T-cell (primary cell): ENCODE measurements at places on chromosomes 11 and 22. TPM values are rescaled to one million over a fixed set of nuclear protein-coding genes. Genes with fewer than 3 reads are reported as not detected.

- DNase-seq, result no peak
- H3K36me3 ChIP-seq, result no peaks in the 10 kb centered on the region
- no peak overlapping the region for H3K4me3 ChIP-seq
- H3K4me1 ChIP-seq, result no peaks in the 10 kb centered on the region
- no peaks in the 10 kb centered on the region for H3K27me3 ChIP-seq
Observed at GRCh38 chr11:39165021-39165420, 2294.4 kb downstream of the LRRC4C start.

DNA sequence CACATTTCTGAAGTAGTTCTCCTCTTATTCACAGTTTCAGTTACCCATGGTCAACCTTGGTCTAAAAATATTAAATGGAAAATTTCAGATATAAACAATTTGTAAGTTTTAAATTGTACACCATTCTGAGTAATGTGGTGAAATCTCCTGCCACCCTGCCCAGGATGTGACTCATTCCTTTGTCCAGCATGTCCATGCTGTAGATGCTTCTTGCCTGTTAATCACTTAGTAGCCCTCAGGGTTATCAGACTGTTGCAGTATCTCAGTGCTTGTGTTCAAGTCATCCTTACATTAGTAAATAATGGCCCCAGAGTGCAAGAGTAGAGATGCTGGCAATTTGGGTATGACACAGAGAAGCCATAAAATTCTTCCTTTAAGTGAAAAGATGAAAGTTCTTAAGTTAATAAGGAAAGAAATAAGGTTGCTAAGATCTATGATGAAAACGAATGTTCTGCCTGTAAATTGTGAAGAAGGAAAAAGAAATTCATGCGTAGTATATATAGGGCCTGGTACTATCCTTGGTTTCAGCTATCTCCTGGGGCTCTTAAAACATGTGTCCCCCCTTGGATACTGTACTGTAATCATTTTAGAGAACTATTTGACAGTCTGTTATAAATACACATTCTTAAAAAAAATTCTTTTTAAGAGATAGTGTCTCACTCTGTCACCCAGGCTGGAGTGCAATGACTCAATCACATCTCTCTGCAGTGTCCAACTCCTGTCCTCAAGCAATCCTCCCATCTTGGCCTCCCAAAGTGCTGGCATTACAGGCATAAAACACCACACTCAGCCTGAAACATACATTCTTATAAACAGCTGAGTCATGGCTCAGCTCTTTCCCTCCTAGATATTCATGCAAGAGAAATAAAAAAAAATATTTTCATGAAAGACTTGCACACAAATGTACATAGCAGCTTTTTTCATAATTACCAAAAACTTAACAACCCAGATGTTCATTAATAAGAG is 31.3 kb downstream of the MTNR1B start:
- no peaks in the 10 kb centered on the region for H3K36me3 ChIP-seq
- H3K27me3 ChIP-seq, result no peaks in the 10 kb centered on the region
- no peak for DNase-seq
- H3K4me1 ChIP-seq, result no peaks in the 10 kb centered on the region

GRCh38 chr11:124762105-124762623 is at the start of gene ESAM:
ESAM (minus strand) TSS chr11:124762290; CDS start chr11:124762154, 136 bp downstream.
- no peaks in the 10 kb centered on the region for H3K27me3 ChIP-seq
- peaks cover 55% of the 10 kb centered on the region for H3K4me1 ChIP-seq
- H3K27ac ChIP-seq, result no peak within 1 kb of the TSS
- H3K4me3 ChIP-seq, result peak within 1 kb of the TSS; percentile 64
- peak; percentile 60 for DNase-seq
- H3K36me3 ChIP-seq, result peaks cover 4% of the 10 kb centered on the region

Gene KCNJ1
- not detected for total RNA-seq

DNA sequence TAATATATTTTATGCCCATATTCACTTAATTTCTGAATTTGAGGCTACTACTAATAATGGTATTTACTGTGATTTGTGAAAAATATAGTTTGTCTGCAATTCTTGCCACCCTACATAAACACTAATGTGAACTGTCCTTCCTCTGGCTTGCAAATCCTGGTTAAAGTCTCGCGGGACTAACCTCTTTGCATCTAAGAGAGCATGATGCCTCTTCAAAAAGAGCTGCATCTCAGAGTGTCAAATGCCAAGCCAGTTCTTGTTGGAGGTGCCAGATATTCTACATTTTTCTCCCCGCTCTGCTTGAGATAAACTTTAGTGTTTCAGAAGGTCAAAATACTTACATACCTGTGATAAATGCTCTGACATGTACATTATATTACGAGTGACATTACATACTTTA is 2.1 kb downstream of the ARHGAP42 start:
- no peak overlapping the region for H3K4me3 ChIP-seq
- H3K27me3 ChIP-seq, result peaks cover 12% of the 10 kb centered on the region
- H3K4me1 ChIP-seq, result no peaks in the 10 kb centered on the region
- no peak for DNase-seq

DNA sequence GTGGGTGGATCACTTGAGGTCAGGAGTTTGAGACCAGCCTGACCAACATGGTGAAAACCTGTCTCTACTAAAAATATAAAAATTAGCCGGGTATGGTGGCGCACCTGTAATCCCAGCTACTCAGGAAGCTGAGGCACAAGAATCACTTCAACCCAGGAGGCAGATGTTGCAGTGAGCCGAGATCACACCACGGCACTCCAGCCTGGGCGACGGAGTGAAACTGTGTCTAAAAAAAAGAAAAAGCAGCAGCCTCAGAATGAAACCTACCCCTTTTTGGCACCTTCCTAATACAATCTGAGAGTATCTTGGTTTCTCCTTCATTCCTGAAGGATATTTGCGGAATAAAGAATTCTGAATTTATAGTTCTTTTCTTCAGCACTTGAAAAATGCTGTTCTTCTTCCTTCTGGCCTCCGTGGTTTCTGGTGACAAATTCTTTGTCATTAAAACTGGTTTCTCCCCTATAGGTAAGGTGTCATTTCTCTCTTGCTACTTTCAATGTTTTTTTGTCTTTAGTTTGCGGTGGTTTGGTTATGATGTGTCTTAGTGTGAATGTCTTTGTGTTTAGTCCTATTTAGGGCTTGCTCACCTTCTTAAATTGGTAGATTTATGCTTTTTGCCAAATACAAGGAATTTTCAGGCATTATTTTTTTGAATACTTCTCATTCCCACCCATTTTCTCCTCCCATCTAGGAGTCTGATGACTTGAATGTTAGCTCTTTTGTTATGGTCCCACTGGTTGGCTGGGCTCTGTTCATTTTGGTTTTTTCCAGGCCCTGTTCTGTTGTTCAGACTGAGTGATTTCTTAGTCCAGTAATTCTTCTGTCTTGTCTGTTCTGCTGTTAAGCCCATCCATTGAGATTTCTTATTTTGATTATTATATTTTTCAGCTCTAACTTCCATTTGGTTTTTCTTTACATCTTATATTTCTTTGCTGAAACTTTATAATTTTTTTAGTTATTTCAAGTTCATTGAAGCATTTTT is 15.4 kb downstream of the ASRGL1 start:
- no peaks in the 10 kb centered on the region for H3K27me3 ChIP-seq
- no peak overlapping the region for H3K4me3 ChIP-seq
- no peak for DNase-seq

Gene KRTAP5-11
- not detected for total RNA-seq

GRCh38 chr11:96254087-96254486 is 88.9 kb downstream of the MAML2 start:
- H3K4me3 ChIP-seq, result peak overlapping the region; percentile 29
- peaks cover 40% of the 10 kb centered on the region for H3K4me1 ChIP-seq
- no peaks in the 10 kb centered on the region for H3K27me3 ChIP-seq
- DNase-seq, result peak; percentile 57
- H3K36me3 ChIP-seq, result no peaks in the 10 kb centered on the region

Gene A4GALT
- total RNA-seq, result 0.60 TPM

DNA sequence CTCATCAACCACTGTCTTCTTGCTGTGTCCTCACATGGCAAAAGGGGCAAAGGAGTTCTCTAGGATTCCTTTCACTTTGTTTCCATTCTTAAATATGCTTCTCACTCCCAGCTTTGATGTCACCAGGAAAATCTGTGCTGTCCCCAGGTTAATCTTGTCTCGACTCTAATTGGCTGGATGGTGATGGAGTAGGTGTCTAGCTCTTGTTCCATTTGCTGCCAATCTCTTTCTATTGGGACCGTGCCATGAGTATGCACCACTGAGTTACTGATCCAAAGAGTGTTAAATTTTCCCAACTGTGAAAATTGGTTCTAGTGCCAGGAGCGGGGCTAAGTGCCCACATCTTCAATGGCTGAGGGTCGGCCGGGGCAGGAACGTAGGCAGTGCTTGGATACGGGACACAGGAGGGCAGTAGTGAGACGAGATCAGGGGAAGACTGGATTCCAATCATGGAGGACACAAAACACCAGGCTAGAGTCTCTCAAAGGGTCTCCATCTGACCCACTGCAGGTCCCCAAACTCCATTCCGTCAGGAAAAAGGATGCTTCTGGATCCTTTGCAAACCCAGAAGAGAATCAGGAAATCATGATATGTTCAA is 47.7 kb upstream of the CSNK2A3 start:
- no peak overlapping the region for H3K27ac ChIP-seq
- no peaks in the 10 kb centered on the region for H3K4me1 ChIP-seq
- no peak for DNase-seq
- H3K27me3 ChIP-seq, result peaks cover 23% of the 10 kb centered on the region
- no peak overlapping the region for H3K4me3 ChIP-seq

GRCh38 chr11:6646576-6646917 is 9.1 kb downstream of the DCHS1 start:
- no peak overlapping the region for H3K4me3 ChIP-seq
- no peak for DNase-seq
- peak overlapping the region; percentile 83 for H3K27ac ChIP-seq
- H3K36me3 ChIP-seq, result no peaks in the 10 kb centered on the region

GRCh38 chr11:118290923-118291322 is 13.6 kb upstream of the CD3E start:
- no peaks in the 10 kb centered on the region for H3K36me3 ChIP-seq
- H3K4me3 ChIP-seq, result no peak overlapping the region
- no peak overlapping the region for H3K27ac ChIP-seq
- no peaks in the 10 kb centered on the region for H3K27me3 ChIP-seq

Gene BIK
- total RNA-seq, result 2.6 TPM

Gene PGA5
- total RNA-seq, result not detected

- peak overlapping the region; percentile 53 for H3K27ac ChIP-seq
- peaks cover 24% of the 10 kb centered on the region for H3K4me1 ChIP-seq
- H3K4me3 ChIP-seq, result peak overlapping the region; percentile 98
Observed at GRCh38 chr11:68904248-68904847, 657 bp downstream of the IGHMBP2 start.

DNA sequence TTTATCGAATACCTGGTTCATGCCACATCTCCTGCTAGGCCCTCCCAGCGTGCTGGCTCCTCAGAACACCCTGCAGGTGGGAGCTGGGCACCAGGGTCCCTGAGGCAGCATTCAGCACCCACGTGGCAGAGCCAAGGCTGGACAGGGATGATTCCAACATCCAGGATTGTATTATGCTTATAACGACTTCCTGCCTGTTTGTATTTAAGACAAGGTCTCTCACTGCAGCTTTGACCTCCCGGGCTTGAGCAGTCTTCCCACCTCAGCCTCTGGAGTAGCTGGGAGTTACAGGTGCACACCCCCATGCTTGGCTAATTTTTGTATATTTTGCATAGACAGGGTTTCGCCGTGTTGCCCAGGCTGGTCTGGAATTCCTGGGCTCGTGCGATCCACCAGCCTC is 64.7 kb upstream of the WNT7B start:
- H3K36me3 ChIP-seq, result no peaks in the 10 kb centered on the region
- H3K4me1 ChIP-seq, result peaks cover 3% of the 10 kb centered on the region
- no peak overlapping the region for H3K4me3 ChIP-seq
- H3K27ac ChIP-seq, result no peak overlapping the region
- peaks cover 17% of the 10 kb centered on the region for H3K27me3 ChIP-seq

DNA sequence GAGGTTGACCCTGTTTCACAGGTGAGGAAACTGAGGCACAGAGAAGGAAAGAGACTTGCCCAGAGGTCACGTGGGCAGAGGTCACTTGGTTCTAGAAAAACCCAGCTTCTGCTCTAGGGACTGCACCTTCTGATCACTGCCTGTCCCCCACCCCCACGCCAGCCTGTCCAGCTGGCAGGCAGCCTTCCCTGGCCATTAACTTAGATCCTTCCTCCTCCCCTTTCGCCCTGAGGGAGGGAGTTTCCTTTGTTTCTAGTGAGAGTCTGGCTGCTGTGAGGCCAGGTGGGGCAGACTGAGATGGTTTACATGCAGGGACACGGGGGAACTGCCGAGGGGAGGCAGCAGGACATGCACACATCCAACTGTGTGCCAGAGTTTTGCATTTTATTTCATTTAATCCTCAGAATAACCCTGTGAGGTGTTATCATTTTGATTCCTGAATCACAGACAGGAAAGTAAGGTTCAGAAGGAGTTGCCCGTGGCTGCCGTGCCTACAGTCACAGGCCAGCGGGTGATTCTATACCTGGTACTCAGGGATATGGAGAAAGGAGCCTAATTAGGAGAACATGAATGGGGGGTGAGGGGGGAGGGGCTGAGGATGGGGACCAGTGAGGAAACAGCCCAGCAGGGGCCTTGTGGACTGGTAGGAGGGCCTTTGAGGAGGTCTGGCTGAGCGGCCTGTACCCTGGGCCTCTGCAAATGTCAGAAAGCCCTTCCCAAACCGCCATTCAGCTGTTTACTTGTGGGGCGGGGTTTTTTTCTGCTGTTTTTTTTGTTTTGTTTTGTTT is 3.4 kb downstream of the FAM83F start:
- no peak for DNase-seq
- no peaks in the 10 kb centered on the region for H3K36me3 ChIP-seq
- peaks cover 13% of the 10 kb centered on the region for H3K4me1 ChIP-seq
- H3K27me3 ChIP-seq, result no peaks in the 10 kb centered on the region
- H3K27ac ChIP-seq, result no peak overlapping the region

DNA sequence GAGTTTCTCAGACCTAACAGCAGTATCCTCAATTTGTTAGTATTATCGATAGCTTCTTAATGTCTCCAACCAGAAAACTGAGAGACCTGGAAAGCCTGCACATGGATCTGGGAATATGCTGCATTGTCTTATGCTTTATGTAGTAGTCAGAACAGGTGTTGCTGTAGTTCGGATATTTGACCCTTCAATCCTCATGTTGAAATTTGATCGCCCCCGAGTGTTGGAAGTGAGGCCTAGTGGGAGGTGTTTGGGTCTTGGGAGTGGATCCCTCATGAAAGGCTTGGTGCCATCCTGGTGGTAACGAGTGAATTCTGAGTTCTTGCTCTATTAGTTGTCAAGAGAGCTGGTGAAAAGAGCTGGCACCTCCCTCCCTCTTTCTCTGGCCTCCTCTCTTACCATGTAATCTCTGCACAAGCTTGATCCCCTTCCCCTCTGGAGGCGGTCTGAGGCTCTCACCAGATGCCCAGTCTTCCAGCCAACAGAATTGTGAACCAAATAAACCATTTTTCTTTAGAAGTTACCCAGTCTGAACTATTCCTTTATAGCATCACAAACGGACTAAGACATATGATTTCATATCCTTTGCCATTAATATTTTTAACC is 227.1 kb downstream of the DDX10 start:
- H3K4me3 ChIP-seq, result no peak overlapping the region
- H3K36me3 ChIP-seq, result no peaks in the 10 kb centered on the region
- no peak overlapping the region for H3K27ac ChIP-seq
- no peak for DNase-seq
- peaks cover 2% of the 10 kb centered on the region for H3K4me1 ChIP-seq

GRCh38 chr11:110497231-110497978 is 67.7 kb downstream of the FDX1 start:
- H3K4me3 ChIP-seq, result no peak overlapping the region
- no peaks in the 10 kb centered on the region for H3K27me3 ChIP-seq
- no peak for DNase-seq
- no peaks in the 10 kb centered on the region for H3K4me1 ChIP-seq

GRCh38 chr11:10208131-10208575 is 85.9 kb downstream of the SBF2 start:
- H3K36me3 ChIP-seq, result no peaks in the 10 kb centered on the region
- no peak overlapping the region for H3K4me3 ChIP-seq
- no peak overlapping the region for H3K27ac ChIP-seq

Gene C11orf86
- total RNA-seq, result not detected

- H3K4me1 ChIP-seq, result no peaks in the 10 kb centered on the region
- H3K36me3 ChIP-seq, result no peaks in the 10 kb centered on the region
- no peak for DNase-seq
Observed at GRCh38 chr11:115920092-115920461, 415.9 kb upstream of the CADM1 start.
